ENCODE measurements at places on chromosomes 3 and 15.

DNA sequence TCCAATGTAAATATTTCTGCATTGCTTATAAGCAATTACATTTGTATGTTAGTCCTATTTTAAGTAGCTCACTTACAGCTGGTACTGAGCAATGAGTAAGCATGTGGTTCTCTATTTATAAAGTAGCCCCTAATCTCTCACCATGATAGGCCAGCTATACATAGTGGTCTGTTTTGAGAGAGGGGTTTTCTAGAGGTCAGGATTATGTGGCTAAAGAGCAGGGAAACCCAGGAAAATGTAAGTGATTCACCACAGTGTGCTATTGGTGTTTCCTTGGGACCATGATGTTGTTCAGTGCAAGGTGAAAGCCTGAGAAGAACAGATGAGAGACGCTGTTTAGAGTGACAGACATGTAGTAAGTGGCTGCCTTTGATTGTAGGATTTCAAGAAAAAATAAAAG, 26.4 kb downstream of the RBMS3 start:
- DNase-seq: no peak

- DNase-seq: peak; percentile 5
Observed at GRCh38 chr3:51382076-51382745, 2.9 kb upstream of the MANF start.

- DNase-seq: no peak
Observed at GRCh38 chr3:108177536-108177935, 44.7 kb downstream of the IFT57 start.

DNA sequence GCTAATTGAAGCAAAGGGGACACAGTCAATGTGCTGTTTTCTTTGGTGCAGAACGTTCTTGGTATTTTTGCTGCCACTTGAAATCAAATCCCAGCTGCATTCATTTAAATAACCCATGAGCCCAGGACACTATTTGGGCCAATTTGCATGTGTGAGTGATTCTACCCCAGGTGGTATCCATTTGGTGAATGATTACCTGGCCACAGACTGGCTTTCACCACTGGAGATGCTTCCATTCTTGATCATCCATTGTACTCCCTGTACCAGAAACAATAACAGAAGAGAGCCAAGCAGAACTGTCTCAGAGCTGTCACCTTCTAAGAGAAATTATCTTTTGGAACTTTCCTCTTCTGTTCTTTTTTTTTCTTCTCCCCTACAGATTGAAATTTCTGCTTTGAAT, 139.7 kb upstream of the RARB start:
- DNase-seq: no peak

DNA sequence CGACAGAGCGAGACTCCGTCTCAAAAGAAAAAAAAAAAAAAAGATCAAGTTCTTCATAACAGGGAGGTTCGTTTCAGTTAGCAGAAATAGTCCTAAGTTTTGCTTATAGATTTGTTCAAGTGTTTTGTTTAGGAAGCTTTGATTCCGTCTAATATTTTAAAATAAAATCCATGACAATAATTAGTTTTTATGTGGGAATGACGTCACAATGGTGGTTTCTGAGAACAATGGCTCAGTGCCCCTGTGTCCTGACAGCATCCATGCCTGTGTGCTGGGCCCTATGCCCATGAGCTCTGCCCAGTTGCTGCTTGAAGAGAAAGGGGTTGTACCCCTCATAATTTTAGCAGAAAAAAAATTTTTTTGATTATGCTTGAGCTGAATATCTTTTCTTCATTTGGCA, 134.0 kb downstream of the SST start:
- no peak for DNase-seq

- DNase-seq: no peak
Observed at GRCh38 chr15:85973584-85974347, 105.9 kb upstream of the AGBL1 start.

- DNase-seq: no peak
Observed at GRCh38 chr3:98797905-98798304, 34.8 kb downstream of the ST3GAL6 start.

GRCh38 chr15:40590667-40591050, 3.4 kb upstream of the KNL1 start:
- DNase-seq: no peak

GRCh38 chr3:25665315-25666280, 891 bp upstream of the TOP2B start:
- DNase-seq: no peak

DNA sequence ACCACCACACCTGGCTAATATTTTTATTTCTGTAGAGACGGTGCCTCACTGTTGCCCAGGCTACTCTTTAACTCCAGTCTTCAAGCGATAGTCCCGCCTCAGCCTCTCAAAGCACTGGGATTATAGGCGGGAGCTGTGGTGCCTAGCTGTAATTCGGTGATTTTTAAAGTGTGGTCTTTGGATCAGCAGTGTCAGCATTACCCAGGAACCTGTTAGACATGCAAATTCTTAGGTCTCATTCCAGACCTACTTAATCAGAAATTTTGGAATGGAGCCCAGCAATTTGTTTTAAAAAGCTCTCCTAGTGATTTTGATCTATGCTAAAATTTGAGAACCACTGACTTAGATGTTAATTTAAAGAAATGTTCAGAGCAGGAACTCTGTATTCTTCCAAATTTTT, 51.9 kb downstream of the GOLM2 start:
- no peak for DNase-seq

GRCh38 chr15:65305150-65305758, 777 bp downstream of the RNU5B-1 start:
- no peak for DNase-seq

- peak; percentile 42 for DNase-seq
Observed at GRCh38 chr15:85702321-85703101, 92.2 kb downstream of the KLHL25 start.

- no peak for DNase-seq
Observed at GRCh38 chr15:63350178-63350621, 31.4 kb downstream of the CA12 start.

DNA sequence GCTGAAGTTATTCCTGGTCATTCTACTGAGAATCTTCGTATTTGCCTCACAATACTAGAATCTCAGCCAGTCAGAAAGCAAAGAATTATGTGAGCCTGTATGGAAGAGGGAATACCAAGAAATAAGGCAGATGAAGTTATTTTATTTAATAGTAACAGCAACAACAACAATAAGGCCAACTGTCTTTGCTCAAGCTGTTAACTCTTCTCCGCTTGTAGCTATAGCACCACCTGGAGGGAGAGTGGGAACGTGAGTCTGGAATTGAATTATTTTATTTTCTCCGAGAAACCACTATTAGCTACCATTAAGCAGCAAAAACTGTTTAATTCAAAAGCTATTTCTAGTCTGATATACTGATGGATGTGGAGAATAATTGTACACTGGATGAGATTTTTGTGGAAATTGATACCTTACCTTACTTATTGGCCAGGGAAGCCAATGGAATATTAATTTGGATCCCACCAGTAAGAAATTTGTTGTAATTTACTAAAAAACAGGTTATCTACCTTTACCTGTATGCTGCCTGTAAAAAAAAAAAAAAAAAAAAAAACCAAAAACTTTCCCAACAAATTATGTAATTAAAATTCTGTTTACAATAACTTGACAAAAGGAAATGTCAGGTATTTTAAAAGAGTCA, 50.1 kb downstream of the CALML4 start:
- DNase-seq: no peak

DNA sequence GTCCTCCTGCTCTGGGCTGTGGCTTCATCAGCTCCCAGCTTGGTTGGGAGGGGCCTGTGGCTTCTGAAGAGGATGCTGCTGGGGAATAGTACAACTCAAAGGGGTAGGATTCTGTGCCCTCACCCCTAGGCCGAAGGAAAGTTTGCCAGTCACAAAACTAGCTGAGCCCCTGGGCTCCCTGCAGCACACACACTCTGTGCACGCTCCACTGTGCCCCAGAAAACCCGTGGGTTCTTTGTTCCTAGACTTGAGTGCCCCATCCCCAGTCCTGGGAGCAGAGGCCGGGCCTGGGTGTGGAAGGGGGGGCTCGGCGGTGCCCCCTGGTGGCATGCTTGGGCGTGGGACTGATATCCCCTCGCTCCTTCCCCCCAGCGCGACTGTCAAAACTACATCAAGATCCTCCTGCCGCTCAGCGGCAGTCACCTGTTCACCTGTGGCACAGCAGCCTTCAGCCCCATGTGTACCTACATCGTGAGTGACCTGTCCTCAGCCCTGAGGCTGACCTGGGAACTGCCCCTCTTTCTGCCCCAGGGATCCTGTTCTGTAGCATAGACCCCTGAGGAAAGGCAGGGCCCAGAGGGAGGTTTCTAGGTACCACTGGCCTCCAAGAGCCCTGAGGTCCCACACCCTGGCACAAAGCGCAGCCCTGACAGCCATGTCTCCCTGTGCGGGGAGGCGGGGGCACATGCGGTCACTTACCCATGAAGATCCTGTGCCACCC, 14.2 kb downstream of the CIB1 start:
- DNase-seq: peak; percentile 61

GRCh38 chr3:181794011-181794790, 82.5 kb downstream of the SOX2 start:
- no peak for DNase-seq

Data from stimulated activated naive CD8-positive, alpha-beta T cell treated with anti-CD3 and anti-CD28 coated beads, Interleukin-15, amount 100 ng/mL, for 72 hours (primary cell).